ENCODE measurements at places on chromosomes 2 and 18. TPM values are rescaled to one million over a fixed set of nuclear protein-coding genes. Genes with fewer than 3 reads are reported as not detected.

BCL11A gene
- 10.7 TPM for total RNA-seq

DNA sequence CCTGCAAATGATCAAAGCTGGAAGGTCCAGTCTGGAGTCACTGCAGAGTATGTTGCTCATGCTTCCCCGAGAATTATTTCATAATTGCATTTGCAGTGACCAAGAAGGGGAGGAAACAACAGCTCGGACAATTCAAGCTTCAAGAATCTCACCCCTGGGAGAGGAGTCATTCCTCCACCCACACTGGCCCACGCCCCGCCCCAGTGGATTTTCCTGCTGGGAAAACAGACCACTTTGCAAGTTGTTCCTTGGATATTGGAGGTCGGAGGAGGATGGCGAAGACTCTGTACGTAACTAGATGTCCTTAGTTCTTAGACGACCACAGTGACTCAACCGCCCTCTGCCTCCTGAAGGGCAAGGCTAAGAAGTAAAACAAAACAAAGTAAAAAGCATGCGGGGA is 159.4 kb downstream of the TPO start:
- H3K27ac ChIP-seq, result no peak overlapping the region
- H3K4me1 ChIP-seq, result peaks cover 11% of the 10 kb centered on the region
- H3K27me3 ChIP-seq, result peaks cover 16% of the 10 kb centered on the region
- DNase-seq, result no peak
- no peaks in the 10 kb centered on the region for H3K36me3 ChIP-seq

- H3K27ac ChIP-seq, result peak overlapping the region; percentile 11
- peaks cover 11% of the 10 kb centered on the region for H3K36me3 ChIP-seq
- H3K4me3 ChIP-seq, result no peak overlapping the region
- peaks cover 44% of the 10 kb centered on the region for H3K4me1 ChIP-seq
- H3K27me3 ChIP-seq, result no peaks in the 10 kb centered on the region
Measured at GRCh38 chr2:1698188-1698945, 45.9 kb downstream of the PXDN start.

GRCh38 chr2:218024871-218025270 is 22.1 kb upstream of the TNS1 start:
- H3K36me3 ChIP-seq, result no peaks in the 10 kb centered on the region
- DNase-seq, result no peak
- no peak overlapping the region for H3K27ac ChIP-seq
- no peaks in the 10 kb centered on the region for H3K27me3 ChIP-seq

DNA sequence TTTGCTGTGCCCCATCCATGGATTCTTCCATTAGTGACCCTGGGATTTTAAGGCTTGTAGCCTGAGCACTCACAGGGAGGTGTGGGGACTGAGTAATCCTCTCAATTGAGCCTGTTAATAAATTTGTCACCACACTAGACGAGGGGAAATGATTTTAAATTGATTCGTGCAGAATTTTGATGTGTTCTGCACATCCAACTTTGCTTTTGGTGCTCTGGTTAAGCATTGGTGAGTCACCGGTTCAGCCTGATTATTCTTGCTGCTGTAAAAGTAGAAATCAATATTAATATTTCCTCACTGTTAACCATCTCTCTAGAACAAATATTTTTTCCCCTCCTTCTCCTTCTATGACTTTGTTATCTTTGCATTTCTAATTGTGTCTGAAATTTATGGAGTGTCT is 482.0 kb downstream of the TSN start:
- H3K27me3 ChIP-seq, result no peaks in the 10 kb centered on the region
- no peak overlapping the region for H3K4me3 ChIP-seq
- no peak for DNase-seq
- no peak overlapping the region for H3K27ac ChIP-seq
- no peaks in the 10 kb centered on the region for H3K36me3 ChIP-seq

DNA sequence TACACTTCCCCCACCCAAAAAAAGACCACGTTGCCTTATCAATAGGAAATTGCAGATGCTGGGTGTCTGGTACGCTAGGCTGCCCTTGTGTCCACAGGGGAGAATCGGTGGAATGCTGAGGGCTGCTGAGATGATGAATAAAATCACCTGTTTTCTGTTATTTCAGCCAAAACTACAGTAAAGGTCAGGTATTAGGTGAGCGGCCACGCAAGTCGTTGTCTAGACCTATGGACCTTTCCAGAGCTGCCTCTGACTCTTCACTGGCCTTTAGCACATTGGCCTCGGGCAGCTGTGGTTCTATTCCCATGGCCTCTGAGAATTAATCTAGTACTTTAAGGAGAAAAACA is 89.6 kb downstream of the MTCL1 start:
- H3K4me3 ChIP-seq, result no peak overlapping the region
- no peaks in the 10 kb centered on the region for H3K27me3 ChIP-seq
- peak overlapping the region; percentile 84 for H3K27ac ChIP-seq
- H3K36me3 ChIP-seq, result peaks cover 15% of the 10 kb centered on the region
- DNase-seq, result no peak
- peaks cover 78% of the 10 kb centered on the region for H3K4me1 ChIP-seq

DNA sequence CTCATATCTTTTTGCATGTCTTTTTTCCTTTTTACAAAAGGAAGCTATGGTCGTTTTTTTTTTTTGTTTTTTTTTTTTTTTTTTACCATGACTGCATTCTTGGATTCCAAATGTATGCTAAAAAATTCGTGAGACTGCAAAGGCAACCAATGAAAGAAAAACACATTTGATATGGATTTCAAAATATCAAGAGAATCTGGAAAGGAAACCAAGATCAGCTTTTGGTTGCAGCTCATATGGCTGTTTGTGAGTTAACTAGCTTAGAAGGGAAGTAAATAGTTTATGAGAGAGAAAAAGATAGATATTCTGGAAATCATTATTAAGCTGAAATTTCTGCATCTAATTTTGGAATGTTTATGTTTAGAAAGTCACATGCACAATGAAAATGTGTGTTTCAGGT is 110.3 kb downstream of the PRPF40A start:
- no peaks in the 10 kb centered on the region for H3K27me3 ChIP-seq
- peaks cover 57% of the 10 kb centered on the region for H3K4me1 ChIP-seq
- DNase-seq, result no peak
- peak overlapping the region; percentile 29 for H3K4me3 ChIP-seq
- peak overlapping the region; percentile 49 for H3K27ac ChIP-seq

GRCh38 chr2:99488539-99489062 is 1.2 kb downstream of the REV1 start:
- DNase-seq, result no peak
- peak overlapping the region; percentile 90 for H3K4me3 ChIP-seq
- H3K4me1 ChIP-seq, result peaks cover 25% of the 10 kb centered on the region
- peak overlapping the region; percentile 94 for H3K27ac ChIP-seq
- H3K36me3 ChIP-seq, result no peaks in the 10 kb centered on the region

- no peak overlapping the region for H3K27ac ChIP-seq
- no peaks in the 10 kb centered on the region for H3K36me3 ChIP-seq
- no peaks in the 10 kb centered on the region for H3K4me1 ChIP-seq
Measured at GRCh38 chr2:209806318-209806717, 34.7 kb downstream of the UNC80 start.

GRCh38 chr2:118224895-118225311 is 136.6 kb downstream of the INSIG2 start:
- H3K4me1 ChIP-seq, result peaks cover 11% of the 10 kb centered on the region
- no peak overlapping the region for H3K27ac ChIP-seq
- no peak overlapping the region for H3K4me3 ChIP-seq
- H3K36me3 ChIP-seq, result no peaks in the 10 kb centered on the region
- DNase-seq, result no peak

DNA sequence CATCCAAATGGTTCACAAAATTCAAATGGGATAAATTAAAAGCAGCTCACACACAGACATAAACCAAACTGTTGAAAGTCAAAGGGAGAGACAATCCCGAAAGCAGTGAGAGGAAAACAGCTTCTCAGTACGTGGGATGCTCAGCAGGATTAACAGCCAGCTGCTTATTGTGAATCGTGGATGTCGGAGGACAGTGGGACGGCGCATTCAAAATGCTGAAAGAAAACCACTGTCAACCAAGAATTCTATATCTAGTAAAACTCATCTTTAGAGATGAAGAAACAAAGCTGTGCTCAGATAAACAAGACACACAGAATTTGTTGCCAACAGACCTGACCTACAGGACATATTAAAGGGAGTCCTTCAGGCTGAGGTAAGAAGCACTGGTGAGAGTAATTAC is 102.9 kb downstream of the NFATC1 start:
- H3K36me3 ChIP-seq, result peaks cover 10% of the 10 kb centered on the region
- H3K4me1 ChIP-seq, result peaks cover 23% of the 10 kb centered on the region
- peak; percentile 17 for DNase-seq
- no peaks in the 10 kb centered on the region for H3K27me3 ChIP-seq
- H3K27ac ChIP-seq, result no peak overlapping the region

- H3K27ac ChIP-seq, result no peak overlapping the region
- no peak for DNase-seq
- H3K4me3 ChIP-seq, result no peak overlapping the region
- H3K4me1 ChIP-seq, result peaks cover 29% of the 10 kb centered on the region
Measured at GRCh38 chr2:10170256-10170655, 47.7 kb downstream of the RRM2 start.

DNA sequence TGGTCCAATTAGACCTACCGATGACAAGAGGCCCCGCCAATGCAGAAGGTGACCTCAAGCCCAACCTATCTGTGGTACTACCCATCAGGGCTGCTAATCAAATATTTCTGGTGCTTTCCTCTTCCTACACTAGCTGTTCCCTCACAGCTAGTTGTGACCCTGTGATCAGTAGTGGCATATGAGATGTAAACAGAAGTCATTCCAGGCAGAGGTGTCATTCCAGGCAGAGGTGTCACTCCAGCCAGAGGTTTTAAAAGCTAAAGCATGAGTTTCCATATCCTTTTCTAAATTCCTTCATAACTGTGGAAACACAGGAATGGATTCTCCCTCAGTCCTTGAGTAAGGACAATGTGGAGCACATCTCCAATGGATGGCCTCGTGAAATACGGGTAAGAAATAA is 110.9 kb upstream of the DNAJC10 start:
- H3K27ac ChIP-seq, result no peak overlapping the region
- no peaks in the 10 kb centered on the region for H3K36me3 ChIP-seq
- no peaks in the 10 kb centered on the region for H3K4me1 ChIP-seq
- no peaks in the 10 kb centered on the region for H3K27me3 ChIP-seq
- no peak for DNase-seq

DNA sequence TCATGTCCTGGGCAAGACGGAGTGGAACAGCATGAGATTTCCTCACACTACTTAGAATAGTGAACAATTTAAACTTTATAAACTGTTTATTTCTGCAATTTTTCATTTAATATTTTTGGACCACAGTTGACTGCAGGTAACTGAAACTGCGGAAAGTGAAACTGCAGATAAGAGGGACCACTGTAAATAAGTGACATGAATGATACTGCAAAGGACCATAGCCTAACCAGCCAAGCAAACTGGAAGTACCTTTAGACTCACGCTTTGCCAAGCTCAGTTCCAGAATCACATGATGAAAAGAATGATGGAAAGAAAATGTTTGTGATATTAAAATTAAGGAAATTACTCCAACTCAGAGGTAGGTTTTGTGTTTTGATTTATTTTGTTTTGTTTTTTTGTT is 94.6 kb upstream of the ITGA4 start:
- H3K27ac ChIP-seq, result no peak overlapping the region
- H3K27me3 ChIP-seq, result no peaks in the 10 kb centered on the region
- DNase-seq, result no peak
- no peak overlapping the region for H3K4me3 ChIP-seq
- no peaks in the 10 kb centered on the region for H3K36me3 ChIP-seq

GRCh38 chr2:190996338-190996946 is 17.5 kb downstream of the STAT1 start:
- no peaks in the 10 kb centered on the region for H3K27me3 ChIP-seq
- H3K4me1 ChIP-seq, result no peaks in the 10 kb centered on the region
- DNase-seq, result no peak
- H3K36me3 ChIP-seq, result peaks cover 65% of the 10 kb centered on the region

DNA sequence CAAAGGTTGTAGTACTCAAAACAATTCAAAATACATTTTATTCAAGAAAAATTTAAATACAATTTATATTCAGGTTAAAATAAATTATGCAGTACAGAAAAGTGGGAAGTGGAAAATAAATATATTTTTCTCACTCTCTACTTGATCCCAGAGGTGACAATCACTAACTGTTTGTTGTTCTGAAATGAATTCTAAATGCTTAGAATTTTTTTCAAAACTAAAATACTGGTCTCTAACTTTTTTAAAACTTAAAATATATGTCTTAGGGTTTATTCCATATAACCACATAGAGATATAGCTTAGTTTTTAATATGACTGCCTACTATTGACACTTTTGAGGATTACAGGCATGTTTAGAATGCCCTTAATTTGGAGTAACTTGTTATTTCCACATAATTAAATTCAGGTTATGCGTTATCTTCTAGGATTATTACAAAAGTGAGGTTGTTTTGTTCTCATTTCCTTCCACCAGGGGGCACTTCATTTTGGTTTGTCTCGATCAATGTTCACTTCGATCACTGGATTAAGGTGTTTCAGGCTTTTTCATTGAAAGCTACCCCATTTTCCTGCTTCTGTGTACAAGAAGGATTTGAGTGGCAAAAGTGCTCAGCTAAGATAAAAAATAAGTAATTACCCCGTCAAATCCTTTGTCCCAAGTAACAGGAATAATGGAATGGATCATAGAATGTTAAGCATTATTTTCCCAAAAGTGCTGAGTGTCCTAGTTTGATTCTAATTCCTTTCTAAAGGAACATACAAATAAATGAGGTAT is 27.1 kb upstream of the TFPI start:
- H3K4me1 ChIP-seq, result peaks cover 22% of the 10 kb centered on the region
- H3K36me3 ChIP-seq, result no peaks in the 10 kb centered on the region
- H3K27ac ChIP-seq, result peak overlapping the region; percentile 38
- DNase-seq, result no peak
- H3K4me3 ChIP-seq, result peak overlapping the region; percentile 62
- H3K27me3 ChIP-seq, result no peaks in the 10 kb centered on the region

GRCh38 chr2:60488291-60488690 is 65.2 kb downstream of the BCL11A start:
- H3K27ac ChIP-seq, result no peak overlapping the region
- peaks cover 15% of the 10 kb centered on the region for H3K4me1 ChIP-seq
- no peak for DNase-seq
- no peaks in the 10 kb centered on the region for H3K36me3 ChIP-seq
- H3K27me3 ChIP-seq, result no peaks in the 10 kb centered on the region

DNA sequence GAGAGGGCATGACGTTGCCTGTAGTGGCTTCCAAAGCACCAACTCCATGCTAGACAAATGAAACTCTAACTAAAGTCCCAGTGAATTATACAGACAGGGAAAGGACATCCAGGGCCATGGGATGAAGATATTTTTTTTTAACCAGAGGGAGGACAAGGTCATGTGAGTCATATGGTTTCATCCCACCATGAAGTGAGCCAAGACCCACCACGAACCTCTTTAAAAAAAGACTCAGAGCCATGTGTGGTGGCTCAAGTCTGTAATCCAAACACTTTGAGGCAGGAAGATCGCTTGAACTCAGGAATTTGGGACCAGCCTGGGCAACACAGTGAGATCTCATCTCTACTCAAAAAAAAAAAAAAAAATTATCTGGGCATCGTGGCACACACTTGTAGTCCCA is 115.2 kb downstream of the LIPG start:
- no peak overlapping the region for H3K4me3 ChIP-seq
- DNase-seq, result no peak
- peaks cover 30% of the 10 kb centered on the region for H3K27me3 ChIP-seq
- no peaks in the 10 kb centered on the region for H3K4me1 ChIP-seq
- H3K36me3 ChIP-seq, result no peaks in the 10 kb centered on the region
